Globus pallidus (tissue), 1 donor: ENCODE measurements at places on chromosomes 3 and 15.

- DNase-seq = peak; percentile 65
Observed at GRCh38 chr3:150384296-150385212, 23.5 kb upstream of the TSC22D2 start.

GRCh38 chr15:31101262-31102038, at the start of gene TRPM1:
TSS of gene TRPM1 (minus strand) at chr15:31101725. CDS start at chr15:31081355, 20,370 bp downstream.
- DNase-seq = peak; percentile 46

GRCh38 chr3:127634653-127635052, 5.7 kb downstream of the PODXL2 start:
- DNase-seq = no peak

DNA sequence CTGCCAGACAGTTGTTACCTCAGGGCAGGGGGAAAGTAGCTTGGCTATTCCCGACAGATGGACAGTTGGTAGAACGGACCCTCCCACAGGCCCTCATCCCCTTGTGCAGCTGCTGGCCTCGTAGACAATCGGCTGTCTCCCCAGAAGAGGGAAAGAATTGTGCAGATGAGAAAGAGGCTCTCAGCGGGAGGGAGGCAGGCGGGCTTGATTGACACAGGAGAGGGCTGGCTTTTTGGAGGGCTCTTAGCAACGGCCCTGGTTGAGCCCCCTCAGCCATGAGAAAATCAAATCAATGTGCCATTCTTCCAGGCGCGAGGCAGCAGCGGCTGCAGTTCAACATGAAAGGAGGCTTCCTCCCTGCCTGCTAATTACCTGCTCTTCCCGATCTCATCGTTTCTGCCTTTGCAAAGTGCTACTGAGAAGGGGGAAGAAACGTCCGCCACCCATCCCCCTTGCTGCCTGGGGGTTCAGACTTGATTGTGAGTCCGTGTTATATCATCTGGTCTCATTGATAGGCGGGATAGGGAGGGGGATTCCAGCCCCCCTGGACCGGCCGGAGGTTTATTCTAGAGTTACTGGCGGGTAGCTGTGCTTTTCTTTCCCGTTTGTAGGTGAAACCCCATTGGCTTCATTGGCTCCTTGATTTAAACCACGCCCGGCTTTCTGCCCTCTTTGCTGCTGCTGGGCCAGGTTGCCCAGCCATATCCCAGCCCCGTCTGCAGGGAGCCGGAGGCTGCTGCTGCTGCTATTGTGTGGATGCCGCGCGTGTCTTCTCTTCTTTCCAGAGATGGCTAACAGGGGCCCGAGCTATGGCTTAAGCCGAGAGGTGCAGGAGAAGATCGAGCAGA, at the start of gene TAGLN3:
TAGLN3 (plus strand) TSS at position 287 of the 848 bp plus-strand sequence; CDS start at position 788, 501 bp downstream.
- peak; percentile 48 for DNase-seq

DNA sequence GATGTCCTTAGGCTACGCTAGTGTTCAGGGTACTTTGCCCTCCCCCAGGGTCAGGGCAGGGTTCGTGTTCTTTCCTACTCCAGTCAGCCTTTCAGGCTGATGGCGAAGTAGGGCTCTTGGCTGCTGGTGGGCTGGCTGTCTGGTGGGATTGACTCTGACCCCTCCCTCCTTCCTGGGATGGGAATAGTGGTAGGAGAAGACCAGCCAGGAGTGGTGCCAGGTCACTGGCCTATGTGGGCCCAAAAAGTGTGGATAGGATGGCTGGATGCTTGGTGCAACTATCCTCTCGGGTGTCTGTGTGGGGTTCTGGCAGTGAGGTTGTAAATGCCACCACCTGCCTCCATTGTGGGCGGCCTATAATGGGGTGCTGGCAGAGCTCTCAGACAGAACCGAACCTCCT, 20.4 kb upstream of the EXOG start:
- DNase-seq = no peak

DNA sequence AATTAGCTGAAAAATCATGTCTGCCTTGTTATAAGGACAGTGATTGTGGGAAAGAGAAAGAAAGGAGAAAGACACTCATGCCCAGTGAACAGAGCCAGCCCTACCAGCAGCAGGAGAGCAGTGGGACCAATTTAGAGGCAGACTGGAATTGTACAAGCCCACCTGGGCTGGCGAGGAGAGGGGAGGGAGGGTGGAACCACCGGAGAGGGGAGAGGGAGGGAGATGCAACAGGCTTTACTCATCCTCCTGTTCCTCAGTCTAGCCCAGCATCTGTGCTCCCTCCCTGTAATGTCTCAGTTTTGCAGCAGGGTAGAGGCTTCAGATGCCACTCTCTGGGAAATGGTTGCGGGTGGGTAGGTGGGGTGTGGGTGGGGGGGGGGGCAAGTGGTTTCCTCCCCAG, 54.7 kb downstream of the RAB11A start:
- DNase-seq = no peak

DNA sequence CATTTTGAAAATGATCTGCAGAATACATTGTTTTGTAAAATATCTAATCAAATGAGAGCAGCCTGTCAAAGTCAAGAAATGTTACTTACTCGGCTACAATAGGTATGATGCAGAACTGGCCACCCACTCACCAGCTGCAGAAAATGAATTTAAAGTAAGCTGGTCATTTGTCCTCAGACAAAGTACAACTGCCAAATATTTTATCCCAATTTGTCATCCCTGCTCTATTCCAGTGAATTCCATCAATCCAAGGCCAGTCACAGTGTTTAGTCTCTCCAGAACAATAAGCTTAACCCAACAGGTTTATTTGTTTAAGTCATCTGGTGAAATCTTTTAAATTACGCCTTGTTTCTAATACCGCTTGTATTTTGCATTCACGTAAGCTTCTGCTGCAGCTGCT, 46.6 kb upstream of the TCF12 start:
- DNase-seq = peak; percentile 19

GRCh38 chr15:39180483-39180933, 400.4 kb upstream of the THBS1 start:
- DNase-seq = no peak

DNA sequence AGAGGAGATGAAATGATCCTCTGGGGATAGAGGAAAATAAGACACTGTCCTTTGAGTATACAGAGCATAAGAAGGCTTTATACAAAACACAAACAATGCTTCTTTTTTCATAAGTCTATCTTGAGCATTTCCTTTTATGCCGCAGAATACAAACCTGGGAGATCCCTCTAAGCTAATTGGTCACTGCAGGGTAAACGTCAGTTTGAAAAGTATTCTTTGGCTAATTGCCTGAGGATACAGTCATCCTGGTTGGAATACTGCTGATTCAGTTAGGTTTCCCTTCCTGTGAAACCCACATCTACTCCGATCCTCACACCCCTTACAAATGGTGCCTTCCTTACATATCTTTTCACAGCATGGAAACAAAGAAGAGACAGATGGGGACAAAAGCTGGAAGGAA, 10.6 kb downstream of the WNT5A start:
- no peak for DNase-seq

GRCh38 chr15:80780416-80781221, 1.4 kb downstream of the CEMIP start:
- no peak for DNase-seq

- no peak for DNase-seq
Observed at GRCh38 chr3:136928240-136928639, 29.5 kb upstream of the IL20RB start.

GRCh38 chr15:33716025-33716424, 252.3 kb upstream of the CHRM5 start:
- DNase-seq = no peak

GRCh38 chr15:25401501-25401900, 37.3 kb downstream of the UBE3A start:
- no peak for DNase-seq

DNA sequence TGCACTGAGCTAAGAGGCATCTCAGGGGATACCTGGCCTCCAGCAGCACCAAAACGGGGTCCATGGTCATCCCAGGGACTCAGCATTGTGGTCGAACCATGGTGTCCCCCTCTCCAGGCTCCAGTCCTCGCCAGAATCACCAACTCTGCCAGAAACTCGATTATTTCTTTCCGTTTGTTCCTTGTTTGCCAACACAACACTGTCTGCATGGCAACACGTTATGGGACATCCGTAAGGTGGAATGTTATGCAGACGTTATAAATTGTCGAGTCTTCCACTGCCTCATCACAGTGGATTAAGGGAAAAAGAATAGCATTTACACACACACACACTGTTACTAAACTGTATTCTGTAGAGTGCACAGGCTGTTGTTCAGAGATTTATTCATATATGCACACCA, 52.5 kb upstream of the RPL32 start:
- no peak for DNase-seq

GRCh38 chr15:71920573-71920972, 110.2 kb downstream of the NR2E3 start:
- no peak for DNase-seq

DNA sequence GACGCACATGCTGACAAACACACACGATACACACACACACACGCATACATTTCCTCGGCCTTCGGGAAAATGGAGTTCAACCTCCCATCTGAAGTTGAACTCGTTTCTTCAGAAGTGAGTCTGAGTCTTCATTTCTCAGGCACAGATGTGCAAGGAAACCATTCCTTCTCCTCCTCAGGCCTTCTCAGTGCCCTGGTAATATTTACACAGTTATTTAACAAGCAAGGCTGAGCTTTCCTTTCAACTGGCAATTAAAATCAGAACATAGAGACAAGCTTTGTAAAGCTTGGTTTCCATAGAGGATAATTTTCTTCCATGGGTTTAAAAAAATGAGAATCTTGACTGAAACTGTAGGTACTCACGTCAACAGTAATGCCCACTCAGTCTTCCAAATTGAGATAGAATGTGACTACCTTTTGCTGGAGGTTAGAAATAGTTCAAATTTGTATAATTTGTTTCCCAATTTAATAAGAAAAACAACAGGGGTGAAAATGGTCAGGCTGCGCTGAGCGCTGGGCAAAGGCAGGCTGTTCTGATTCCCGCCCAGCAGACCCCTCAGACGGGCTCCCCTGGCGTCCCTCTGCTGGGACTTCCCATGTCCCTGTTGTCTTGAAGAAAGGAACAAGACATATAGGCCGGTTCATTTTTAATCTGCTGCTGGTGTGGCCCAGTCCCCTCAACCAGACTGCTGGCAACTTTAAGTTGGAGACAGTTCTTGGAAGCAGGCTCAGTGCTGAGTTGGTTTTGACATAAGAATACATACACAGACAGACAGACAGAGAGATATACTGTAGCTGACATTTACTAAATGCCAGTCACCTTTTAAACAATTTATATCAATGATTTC, 174.3 kb downstream of the XXYLT1 start:
- no peak for DNase-seq

DNA sequence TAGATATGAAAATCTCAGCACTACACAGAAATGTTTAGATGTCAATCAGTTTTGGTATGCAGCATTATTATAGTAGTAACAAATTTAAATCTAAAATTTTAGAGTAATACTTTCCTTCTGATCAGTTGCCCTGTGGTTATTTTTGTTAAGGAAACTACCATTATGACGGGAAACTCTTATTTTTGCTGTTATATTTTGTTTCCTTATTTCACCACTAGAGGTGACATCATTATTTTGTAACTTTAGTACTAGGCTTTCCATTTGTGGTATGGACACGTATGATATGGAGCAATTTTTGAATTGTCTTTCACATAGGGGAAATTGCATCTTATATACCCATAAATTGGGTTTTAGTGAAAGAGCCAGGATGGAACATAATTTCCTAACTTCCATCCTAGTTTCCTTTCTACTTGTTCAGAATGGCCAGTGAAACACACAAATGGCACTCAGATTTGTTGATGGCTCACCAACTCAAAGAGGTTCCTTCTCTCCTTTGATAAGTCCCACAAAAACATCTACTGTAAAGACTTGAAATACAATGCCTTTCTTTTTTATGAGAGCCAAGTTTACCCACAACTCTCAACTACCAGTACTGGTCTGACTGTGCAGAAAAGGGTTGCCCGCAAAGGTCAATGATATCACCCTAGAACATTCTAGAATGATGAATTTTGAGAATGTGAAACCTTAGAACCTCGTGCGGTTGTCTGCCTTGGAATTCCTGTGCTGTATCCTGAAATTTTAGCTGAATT, 19.4 kb upstream of the PPP4R2 start:
- DNase-seq = no peak

DNA sequence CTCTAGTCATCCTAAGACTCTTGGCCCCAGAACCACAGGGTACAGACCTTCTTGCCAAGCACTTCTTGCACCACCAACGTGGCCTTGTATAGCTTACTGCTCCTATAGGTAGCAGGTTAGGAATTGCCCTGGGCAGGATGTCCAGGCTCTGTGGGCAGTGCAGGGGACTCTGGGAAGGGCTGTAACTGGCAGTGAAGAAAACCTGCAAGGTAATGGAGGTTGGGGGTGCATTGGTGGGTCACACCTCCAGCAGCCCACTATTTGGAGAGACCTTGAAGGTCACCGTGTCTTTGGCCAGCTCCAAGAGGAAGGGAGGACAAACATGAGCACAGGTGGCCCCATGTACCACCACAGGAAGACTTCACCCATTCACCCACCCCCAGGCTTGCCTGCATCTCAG, 21.3 kb upstream of the XYLB start:
- DNase-seq = no peak

GRCh38 chr3:76402926-76403325, 617.6 kb upstream of the ZNF717 start:
- DNase-seq = no peak

GRCh38 chr3:23450051-23450450, 246.9 kb downstream of the UBE2E2 start:
- no peak for DNase-seq

DNA sequence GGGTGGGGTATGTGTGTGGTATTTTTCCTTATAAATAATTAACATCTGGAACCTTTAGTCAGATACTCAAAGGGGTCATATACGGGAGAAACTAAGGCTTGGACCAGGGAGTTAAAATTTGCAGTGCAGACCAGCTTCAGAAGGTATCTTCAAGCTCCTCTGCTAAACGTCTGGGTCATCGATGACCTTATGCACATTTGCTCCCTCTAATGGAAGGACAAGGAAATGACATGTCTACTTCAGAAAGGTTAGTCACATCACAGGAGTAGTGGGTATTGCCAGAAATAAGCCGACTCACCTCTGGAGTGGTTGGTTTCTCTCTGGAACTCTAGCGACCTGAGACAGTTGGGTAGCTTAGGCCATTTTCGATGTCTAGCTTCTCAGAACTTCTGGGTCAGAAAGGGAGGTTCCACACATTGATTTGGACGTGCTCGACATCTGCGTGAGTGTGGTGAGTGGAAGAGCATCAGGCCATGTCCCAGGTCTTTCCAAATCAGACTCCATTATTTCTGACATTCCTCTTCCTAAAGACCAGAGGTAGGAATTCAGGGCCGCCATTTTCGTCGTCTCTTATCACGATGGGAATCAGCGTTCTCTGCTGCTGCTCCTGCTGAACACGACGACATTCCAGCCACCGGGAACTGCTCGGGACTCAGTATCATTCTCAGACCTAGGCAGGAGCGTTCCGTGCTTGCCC, 31.8 kb upstream of the RASA2 start:
- peak; percentile 69 for DNase-seq
